Brain microvascular endothelial cell (primary cell): ENCODE measurements at places on chromosomes 3 and 15.
A peak's percentile ranks its signal among the peaks of the same experiment; 100 is the strongest.

DNA sequence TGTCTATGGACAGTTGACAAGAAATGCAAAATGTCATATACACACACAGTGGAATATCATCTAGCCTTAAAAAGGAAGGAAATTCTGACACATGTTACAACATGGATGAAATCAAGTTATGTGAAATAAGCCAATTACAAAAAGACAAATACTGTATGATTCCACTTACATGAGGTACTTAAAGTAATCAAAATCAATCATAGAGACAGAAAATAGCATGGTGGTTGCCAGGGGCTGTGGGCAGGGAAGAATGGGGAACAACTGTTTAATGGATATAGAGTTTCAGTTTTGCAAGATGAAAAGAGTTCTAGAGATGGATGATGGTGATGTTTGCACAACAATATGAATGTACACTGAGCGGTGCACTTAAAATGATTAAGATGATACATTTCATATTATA is 613.8 kb upstream of the ZNF385D start:
- DNase-seq, result no peak

DNA sequence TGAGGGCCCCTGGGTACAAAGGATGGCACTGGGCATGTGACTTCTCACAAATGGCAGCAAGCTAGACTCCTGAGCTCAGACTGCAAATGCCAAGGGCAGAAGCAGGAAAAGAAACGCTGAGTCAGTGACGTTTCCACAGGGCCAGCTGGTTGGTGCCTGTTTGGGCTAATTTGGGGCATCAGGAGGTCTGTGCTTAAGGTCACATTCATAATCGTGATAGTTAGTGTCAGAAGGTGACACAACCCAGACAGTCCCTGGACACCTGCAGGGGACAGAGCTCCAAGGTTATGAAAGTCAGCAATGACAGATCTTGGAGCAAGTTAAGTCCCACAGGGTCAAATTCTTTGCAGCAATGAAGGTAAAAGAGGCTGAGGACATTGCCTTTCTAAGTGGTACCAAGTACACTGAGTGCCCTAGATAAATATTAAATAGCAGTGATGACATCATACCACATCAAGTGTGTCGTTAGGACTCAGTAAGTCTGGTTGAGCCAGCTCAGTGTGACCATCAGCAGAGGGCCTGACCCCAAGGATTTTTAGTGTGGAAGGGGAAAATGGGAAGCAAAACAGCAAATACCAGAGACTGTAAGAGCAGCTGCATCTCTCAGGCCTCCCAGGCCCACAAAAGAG is 556.9 kb upstream of the CFAP20DC start:
- no peak for DNase-seq

DNA sequence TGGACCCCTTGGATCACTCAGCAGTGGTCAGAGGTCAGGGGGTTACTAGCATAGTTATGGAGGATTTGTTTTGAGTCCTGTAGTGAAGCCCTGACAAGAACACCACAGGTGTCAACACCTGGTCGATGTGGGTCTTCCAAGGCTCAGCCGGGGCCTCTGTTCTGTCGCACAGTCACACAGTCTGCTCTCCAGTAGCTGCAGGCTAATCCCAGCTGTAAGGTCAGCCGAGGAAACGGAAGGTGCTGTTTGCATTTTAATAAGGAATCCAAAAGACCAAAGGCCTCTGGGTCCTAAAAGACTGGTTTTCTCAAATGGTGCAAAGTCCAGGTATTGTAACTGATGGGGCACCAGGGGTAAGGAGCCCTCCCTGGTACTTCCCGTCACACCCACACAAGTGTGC is 71.7 kb downstream of the RPLP1 start:
- no peak for DNase-seq

DNA sequence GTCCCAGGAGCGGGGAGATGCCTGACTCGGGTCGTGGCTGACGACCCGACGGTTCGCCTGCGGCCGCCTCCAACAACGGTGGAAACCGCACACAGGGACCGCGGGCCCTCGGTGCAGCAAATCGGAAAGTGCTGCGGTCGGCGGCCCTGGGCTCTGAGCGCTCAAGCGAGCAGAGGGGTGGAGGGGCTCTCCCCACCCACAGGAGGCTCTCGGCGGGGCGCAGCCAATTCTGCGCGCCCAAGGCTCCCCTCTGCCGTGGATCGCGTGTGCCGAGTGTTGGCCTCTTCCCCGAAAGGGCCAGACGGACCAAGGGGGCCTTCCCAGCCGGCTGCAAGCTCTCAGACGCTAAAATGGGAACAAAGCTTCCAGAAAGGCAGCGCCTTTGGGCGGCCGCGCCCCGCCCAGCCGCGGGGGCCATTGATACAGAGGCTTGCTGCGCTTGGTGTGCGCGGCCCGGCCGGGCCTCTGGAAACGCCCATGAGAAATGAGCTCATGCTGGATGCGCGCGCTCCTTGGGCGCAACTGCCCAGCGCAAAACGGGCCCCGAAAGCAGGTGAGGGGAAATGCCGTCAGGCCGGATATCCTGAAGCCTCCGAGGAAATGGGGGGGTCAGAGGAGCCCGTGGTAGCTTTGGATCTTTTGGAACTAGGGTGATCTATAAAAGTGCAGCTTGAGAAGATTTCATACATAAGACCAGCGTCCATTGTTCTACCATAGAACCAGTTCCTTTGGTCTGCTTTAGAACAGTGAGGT is 1.2 kb upstream of the GSK3B start:
- peak; percentile 89 for DNase-seq

DNA sequence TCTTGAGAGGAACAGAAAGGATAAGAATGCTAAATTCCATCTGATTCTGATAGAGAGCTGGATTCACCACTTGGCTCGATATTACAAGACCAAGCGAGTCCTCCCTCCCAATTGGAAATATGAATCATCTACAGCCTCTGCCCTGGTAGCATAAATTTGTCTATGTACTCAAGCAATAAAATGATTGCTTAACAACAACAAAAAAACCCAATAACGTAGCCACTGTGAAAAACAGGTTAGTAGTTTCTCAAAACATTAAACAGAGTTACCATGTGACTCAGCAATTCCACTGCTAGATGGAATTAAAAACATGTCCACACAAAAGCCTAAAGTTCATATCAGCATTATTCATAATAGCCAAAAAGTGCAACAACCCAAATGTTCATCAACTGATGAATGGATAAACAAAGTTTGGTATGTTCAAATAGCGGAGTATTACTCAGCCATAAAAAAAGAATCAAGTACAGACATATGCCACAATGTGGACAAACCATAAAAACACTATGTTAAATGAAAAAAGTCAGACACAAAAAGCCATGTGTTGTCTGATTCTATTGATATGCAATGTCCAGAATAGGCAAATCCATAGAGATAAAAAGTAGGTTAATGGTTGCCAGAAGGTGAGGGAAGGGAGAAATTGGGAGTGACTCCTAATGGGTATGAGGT is 16.8 kb downstream of the BCL2L10 start:
- peak; percentile 81 for DNase-seq

- no peak for DNase-seq
Measured at GRCh38 chr15:41950127-41950483, 22.3 kb downstream of the EHD4 start.

DNA sequence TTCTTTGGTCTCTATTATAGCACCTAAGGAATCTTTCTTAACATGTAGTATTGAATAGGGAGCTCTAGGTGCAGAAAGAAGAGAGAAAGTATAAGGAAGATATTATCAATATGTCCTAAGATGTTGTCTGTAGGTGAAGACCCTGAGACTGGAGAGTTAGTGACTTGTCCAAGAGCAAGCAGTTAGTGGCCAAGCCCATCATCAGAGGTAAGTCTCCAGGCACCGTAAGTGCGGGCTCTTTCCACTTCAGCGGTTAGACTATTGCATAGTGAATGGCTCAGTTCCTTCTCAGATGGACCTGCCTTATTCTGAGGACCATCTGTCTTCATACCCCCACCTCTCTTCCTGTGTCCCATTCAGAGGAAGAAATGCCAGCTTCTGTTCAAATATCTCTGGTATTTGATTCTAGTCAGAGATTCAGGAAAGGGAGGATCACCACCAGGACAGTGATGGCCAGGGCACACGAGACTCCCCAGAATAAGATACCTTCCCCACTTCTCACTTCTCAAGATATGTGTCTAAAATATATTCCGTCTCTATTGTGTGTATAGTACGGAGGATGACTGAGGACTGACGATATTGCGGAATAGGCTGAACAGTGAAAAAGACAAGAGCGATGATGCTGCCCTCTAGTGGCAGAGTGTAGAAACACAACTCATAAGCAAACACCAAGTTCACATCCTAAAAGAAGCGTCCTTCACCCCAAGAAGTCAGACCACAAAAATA is 19.1 kb upstream of the ADGRG7 start:
- DNase-seq, result peak; percentile 67

DNA sequence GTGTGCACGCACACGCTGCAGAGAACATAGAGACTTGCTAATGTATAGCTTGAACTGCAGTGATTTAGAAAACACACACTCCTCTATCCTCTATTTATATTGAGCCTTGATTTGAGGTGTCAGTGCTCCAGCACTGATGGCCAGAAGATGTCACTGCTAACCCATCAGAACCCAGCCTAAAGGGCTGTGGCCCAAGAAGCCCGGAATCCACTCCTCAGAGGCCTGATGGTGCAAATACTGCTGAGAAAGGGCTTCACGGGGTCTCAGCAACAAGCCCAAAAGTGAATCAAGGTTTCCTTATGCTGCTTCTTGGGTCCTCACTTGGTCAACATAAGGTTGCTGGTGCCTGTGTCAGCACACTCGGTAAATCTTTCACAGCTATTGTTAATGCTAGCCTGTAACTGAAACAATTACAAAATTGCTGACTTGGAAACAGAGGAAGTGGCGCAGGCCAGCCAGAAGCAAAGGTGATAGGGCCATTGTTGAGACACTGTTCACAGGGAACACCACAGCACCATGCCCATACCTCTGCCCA is 60.3 kb downstream of the HEG1 start:
- no peak for DNase-seq

DNA sequence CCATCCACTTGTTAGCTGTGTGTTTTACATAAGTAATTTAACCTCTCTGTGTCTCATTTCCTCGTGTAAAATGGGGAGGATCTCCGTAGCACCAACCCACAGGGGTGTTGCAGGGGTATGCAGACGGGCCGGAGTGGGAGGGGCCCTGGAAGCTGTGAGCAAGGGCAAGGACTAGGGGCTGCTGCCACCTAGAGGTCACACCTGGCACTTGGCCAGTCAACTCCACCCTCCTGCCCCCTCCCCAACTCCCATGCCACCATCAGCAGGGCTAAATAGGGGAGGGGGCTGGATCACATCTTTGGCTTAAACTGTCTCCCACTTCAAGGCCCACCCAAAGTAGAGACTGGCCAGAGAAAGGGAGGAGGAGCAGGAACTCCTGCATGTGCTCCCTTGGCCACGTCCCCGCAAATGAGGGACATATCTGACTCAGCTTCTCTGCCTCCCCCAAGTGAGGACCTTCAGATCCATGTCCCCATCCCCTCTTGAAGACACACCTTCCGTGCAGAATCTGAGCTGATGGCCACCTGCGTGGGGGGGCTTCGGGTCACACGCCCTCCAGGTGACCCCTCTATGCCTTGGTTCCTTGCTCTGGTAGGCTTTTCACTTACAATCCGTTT is 2.6 kb downstream of the CCDC9B start:
- DNase-seq, result peak; percentile 64

- peak; percentile 64 for DNase-seq
Measured at GRCh38 chr3:40580494-40581091, 55.8 kb downstream of the ZNF621 start.

- peak; percentile 95 for DNase-seq
Measured at GRCh38 chr3:150146991-150147761, 176.5 kb upstream of the PFN2 start.

GRCh38 chr3:69197922-69198530 is 75.6 kb upstream of the LMOD3 start:
- DNase-seq, result no peak

- DNase-seq, result peak; percentile 83
Measured at GRCh38 chr3:112086076-112086854, at the start of gene C3orf52. Gene C3orf52, plus strand, starts transcription at chr3:112086389. Its CDS starts 19 bp downstream, at chr3:112086408.

DNA sequence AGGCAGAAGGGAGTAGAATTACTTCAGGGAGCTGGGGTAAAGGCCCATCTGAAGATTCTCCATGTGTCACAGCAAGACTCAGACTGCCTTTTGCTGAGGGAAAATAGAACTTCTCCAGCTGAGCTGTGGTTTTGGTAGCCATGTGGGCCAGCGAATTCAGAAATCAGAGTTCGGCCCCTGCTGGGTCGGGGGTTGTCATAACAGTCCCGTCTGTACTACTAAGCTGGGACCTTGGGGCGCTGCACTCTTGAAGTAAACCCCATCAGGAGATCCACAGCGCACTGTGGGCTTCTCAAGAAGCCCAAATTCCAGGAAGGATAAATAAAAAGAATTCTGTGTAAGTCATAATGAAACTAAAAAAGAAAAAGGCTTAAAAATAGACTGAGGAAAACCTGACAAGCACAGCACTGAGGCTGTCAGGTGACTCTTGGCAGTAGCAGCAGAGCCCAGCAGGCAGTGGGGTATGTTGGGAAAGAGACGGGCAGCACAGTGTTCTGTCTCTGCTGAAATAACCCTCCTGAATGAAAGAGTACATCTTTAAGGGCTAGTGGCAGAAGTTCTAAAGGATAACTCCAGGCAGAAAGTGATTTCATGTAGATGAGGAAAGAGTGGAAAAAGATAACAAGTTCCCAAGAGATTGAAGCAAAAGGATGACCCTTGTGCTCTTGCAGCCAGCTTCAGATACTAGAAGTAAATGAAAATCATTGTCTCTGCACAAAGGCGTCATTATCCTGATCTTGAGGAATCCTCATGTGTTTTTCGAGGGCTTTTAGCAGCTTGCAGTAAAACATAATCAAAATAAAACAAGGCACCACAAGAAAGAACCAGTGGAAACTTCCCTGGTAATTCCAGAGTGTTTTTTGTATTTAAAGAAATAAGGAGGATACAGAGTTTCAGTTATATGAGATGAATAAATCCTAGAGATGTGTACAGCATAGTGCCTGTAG is 74.5 kb downstream of the RAB7A start:
- no peak for DNase-seq

GRCh38 chr3:113310960-113311359 is 99.6 kb downstream of the BOC start:
- DNase-seq, result no peak

GRCh38 chr15:80183886-80184285 is 31.1 kb downstream of the FAH start:
- DNase-seq, result no peak

- DNase-seq, result peak; percentile 73
Measured at GRCh38 chr3:184620475-184621119, 59.0 kb downstream of the EPHB3 start.

- no peak for DNase-seq
Measured at GRCh38 chr3:100463646-100464155, 28.7 kb upstream of the TMEM45A start.

DNA sequence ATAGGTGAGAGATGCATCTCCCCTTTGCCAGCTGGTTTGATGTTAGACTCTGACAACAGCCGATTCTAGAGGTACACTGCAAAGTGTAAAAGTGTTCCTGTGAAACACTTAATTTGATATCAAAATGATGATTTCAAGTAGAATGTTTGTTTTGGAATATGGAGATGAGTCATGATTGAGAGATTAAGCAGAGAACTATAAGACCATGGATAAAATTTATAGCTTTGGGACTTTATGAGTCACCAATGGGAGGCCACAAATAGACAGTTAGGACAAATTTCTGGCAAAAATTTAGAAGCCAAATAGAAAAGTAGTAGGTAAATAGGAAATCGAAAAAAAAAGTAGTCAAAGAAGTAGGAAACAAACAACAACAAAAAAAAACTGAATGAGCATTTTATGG is 672.5 kb downstream of the NSUN3 start:
- DNase-seq, result no peak
